ENCODE measurements at places on chromosomes 7 and 10.

GRCh38 chr10:119748871-119749270, 23.0 kb downstream of the INPP5F start:
- DNase-seq: no peak

GRCh38 chr7:129609666-129610065, 1.9 kb upstream of the NRF1 start:
- no peak for DNase-seq

- DNase-seq: no peak
Observed at GRCh38 chr10:52050429-52051047, 263.5 kb upstream of the DKK1 start.

DNA sequence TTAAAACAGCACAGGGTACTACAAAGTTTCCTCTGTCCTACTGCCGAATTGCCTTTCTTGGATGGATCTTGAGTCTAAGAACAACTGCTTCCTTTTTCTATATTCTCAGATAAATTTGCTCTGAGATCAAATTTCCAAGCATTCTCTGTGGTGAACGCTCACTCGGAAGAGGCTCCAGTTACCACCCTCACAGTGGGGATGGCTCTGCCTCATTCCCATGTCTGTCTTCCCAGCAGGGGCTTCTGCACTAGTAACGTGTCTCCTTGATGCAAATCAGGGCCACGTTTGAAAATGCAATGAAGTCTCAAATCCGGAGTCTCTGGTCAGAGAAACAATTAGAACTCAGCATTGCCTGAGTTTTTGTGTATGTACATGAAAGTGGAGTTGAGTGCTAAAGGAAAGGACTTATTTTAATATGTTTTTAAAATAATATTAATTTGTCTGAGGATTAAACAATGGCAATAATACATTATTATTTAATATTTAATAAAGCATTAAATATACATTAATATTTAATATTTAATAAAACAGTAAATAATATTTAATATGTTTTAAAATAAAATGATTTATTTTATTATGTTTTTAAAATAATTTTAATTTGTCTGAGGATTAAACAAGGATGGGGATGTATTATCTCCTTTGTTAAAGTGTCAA, 61.8 kb downstream of the INHBA start:
- DNase-seq: no peak

GRCh38 chr10:98172073-98172472, 37.6 kb downstream of the R3HCC1L start:
- DNase-seq: no peak

GRCh38 chr10:1048349-1048731, 579 bp downstream of the IDI1 start:
- peak; percentile 72 for DNase-seq

DNA sequence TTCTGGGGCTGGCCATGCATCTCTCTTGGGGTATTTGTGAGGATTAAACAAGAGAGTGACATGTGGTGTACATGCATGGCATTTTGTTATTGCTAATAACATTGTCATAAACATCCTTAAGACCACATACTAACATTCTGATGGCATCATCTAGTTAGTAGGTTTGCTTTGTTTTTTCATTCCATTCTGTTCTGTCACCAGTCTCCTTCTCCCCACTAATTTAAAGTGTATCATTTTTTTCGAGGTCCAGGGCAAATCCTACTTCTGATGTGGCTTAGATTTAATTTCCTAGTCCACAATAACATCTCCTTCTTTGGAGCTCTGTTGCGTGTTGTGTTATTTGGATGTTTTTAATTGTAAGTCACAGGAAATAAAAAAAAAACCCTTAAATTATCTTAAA, 248.1 kb downstream of the LRMDA start:
- no peak for DNase-seq

DNA sequence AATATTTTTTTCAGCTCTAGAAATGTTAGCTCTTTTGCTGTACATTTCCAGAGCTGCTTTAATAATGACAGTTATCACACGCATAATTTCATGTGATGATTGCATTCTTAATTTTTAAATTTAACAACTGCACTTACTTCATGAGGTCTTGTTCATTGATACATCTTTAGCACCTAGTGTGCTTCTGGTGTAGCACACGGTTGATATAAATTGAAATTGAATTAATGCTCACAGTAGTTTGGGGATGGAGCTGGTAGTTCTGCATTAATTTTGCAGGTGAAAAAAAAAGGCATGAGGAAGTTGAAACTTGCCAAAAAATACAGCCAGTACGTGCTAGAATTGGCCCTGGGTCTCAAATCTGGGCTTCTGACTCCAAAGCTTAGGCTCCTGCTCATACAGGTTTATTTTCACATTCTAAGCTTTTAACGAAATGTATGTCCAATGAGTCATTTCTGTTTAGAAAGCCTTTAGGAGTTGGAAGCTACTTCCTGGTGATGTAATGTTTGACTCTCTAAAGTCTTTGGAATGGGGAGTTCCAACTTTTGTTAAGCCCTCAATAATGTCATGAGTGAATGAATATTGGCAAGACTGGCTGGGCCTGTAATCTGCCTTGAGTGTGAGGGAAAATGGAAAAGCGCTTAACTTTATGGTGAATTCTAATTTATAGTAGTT, 62.5 kb downstream of the DAGLB start:
- no peak for DNase-seq

GRCh38 chr10:66805612-66806011, 120.2 kb upstream of the LRRTM3 start:
- DNase-seq: no peak

DNA sequence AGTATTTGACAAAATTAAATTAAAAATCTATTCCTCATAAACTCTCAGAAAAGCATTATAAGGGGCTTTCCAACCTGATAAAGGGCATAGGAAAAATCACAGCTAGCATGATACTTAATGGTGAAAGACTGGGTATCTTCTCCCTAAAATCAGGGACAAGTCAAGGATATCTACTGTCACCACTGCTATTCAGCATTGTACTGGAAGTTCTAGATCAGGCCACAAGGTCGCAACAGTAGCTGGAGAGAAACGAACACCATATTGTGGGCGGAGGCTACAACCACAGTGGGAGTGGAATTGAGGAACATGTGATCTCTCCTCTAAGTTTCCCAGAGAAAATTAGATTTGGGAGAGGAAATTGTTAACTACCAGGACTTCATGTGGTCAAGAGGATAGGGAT, 70.0 kb upstream of the NAMPT start:
- DNase-seq: no peak

GRCh38 chr7:158595068-158595467, 7.4 kb upstream of the PTPRN2 start:
- peak; percentile 48 for DNase-seq

GRCh38 chr10:62719061-62719460, 85.5 kb upstream of the ADO start:
- DNase-seq: no peak

- no peak for DNase-seq
Observed at GRCh38 chr10:30940256-30940655, 91.4 kb downstream of the ZNF438 start.

DNA sequence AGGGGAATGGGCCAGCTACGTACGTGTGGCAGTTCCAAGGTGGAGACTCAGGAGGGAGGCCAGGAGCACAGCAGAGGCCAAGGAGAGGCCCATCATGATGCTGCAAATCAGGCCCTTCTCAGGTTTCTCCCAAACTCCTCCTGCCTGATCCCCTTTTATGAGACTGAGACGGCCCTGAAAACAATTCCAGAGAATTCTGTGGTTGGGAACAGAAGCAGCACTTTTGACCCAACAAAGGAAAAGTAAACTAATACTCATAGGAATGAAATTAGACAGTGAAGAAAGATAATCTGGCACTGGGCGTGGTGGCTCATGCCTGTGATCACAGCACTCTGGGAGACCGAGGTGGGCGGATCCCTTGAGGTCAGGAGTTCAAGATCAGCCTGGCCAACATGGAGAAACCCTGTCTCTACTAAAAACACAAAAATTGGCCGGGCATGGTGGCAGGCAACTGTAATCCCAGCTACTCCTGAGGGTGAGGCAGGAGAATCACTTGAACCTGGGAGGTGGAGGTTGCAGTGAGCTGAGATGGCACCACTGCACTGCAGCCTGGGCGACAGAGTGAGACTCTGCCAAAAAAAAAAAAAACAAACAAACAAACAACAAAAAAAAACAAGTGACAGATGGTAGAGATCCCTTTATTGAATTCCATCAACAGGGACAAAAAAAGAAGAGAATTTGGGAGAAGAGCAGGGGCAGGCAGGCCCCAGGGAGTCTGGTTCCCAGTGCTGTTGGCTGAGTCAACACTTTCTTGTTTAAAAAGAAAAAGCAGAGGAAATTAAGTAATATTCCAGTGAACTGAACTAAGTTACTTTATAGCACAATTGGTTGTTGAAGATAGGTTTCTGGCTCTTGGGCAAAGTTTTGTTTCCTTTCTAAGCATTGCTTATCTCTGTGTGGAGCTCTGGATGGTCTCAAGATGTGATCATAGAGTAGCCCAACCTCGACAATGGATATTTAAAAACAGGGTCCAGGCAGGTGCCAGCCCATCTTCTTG, at the start of gene CCL26:
CCL26 (minus strand) TSS at position 131 of the 997 bp plus-strand sequence; CDS start at position 96, 35 bp downstream.
- no peak for DNase-seq

DNA sequence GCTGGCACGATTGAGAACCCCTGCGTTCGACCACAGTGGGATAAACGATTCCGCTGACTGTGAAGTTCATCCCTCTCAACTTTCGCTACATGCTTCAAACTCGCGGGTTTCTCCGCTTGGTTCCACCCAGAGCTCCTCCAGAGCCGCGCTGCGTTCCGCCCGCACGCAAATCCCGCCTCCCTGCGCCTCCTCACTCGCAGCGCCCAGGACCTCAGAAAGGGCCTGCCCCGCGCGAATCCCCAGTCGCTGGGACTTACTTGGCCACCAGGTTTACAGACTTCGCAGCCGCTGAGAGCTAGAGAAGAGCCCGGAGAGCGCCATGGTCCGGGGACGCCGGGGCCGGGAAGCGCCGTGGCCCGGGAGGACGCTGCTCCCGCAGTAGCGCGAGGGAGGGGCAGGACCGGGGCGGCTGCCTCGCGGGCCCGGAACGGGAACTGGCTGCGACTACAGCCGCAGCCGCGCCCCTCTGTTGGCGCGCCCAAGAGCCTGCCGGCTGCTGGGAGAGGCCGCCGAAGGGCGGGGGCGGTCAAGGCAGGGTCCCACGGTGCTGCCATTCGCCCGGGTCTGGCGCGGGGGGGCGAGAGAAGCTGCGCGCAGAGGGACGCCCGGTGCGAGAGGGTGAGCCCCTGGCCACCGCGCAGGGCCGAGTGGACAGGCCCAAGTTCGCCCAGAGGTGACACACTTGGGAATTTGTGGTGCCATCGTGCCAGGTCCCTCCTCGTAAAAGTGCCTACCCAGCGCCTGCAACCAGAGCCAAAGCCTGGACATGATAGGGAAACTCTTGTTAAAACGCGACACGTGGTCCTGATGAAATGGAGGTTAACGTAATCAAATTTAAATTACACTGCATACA, at the start of gene NOD1:
NOD1 (minus strand) TSS at position 436 of the 853 bp plus-strand sequence. CDS start 21,863 bp downstream, outside the sequence.
- DNase-seq: peak; percentile 35

GRCh38 chr7:111180338-111180737, 89.4 kb downstream of the LRRN3 start:
- DNase-seq: no peak

GRCh38 chr7:46169384-46169755, 248.3 kb upstream of the IGFBP3 start:
- no peak for DNase-seq

- no peak for DNase-seq
Observed at GRCh38 chr7:67518580-67518979, 521.9 kb downstream of the TYW1 start.

DNA sequence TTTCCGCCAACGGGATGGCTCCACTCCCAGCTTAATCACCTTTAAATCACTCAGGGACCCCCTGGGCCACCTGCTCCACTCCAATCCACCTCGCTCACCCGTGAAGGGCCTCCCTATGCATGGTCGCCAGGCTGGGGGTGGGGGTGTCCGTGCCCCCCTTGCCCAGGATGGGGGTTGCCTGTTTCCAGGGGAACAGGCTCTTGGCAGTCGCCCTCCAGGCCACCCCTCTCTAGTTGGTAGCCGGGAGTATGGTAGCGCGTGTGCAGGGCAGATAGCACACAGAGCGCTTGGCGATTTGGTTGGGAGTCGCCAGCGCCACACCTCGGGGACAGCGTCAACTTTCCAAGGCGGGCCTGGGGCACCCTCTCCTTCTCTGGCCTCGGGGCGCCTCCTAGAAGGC, 134.9 kb upstream of the ZNF92 start:
- no peak for DNase-seq

DNA sequence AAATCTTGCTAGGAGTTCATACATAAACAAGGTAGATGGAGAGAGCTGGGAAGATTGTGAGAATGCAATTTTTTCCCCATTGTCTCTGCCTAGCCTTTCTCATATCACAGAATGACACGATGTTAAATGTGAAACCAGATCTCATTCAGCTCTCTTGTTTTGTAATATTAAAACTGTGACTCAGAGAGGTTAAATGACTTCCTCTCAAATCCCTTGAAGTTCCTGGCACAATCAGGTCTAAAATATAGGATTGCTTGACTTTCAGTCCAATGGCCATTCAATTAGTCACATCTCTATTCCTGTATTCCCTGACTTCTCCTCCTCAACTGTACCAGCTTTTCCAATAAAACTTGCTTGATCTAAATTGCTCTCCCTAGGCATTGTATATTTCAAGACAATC, 3.1 kb downstream of the ANKRD22 start:
- no peak for DNase-seq

- no peak for DNase-seq
Observed at GRCh38 chr7:1192171-1192676, 32.2 kb upstream of the ZFAND2A start.

DNA sequence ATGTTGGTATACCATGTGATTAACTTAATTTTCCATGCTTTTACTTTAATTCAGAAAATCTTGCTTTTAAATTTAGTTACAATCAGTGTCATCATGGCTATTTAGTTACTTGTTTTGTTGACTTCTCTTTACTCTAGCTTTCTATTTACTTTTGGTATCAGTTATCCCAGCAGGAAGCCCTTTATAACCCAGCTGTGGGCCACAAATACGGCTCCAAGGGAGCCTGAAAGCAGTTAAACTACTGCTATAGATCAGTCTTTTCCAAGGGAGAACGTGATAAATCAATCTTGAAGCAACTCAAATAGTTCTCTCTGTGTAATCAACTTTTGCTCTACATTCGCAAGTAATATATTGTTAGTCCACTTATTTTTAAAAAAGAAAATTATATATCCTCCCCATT, 287.4 kb downstream of the CACNA2D1 start:
- no peak for DNase-seq

- no peak for DNase-seq
Observed at GRCh38 chr10:17783751-17784150, 25.4 kb upstream of the MRC1 start.

All from T-helper 2 cell (primary cell).